ENCODE measurements at places on chromosomes 4 and X. TPM values are rescaled to one million over a fixed set of nuclear protein-coding genes. Genes with fewer than 3 reads are reported as not detected.

DNA sequence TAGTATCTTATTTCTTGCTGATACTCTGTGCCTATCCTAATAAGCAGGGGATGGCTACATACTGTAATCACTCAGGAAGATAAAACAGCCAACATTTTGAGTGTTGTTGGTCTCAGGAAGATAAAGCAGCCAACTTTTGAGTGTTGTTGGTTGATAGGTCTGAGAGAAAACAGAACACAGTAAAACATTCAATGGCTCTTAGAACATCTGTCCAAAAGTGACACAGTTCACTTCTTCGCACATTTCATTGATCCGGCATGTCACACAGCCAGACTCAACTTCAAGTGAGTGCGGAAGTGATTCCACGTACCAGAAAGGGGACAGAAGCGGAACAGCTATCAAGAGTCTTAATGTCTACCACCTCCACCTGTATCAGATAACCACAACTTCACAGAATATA is 87.3 kb upstream of the DMD start:
- DNase-seq: no peak

DNA sequence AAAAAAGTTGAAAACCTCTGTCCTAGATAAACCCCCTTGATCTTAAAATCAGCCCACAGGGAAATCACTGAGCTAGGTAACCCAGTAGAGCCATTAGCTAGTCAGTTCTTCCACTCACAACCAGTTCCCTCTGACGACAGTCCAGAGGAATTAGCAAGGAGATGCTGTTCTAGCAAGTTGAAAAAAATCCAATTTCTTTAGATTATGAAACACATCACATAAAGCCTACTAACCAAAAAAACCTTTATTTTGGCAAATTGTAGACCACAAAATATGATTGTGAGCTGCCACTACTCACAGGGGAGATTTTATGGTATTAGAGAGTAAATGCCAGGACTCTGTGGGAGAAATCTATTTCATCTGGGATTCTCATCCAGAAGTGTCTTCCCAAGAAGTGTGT is 22.6 kb downstream of the ADAMTS3 start:
- DNase-seq: no peak

DNA sequence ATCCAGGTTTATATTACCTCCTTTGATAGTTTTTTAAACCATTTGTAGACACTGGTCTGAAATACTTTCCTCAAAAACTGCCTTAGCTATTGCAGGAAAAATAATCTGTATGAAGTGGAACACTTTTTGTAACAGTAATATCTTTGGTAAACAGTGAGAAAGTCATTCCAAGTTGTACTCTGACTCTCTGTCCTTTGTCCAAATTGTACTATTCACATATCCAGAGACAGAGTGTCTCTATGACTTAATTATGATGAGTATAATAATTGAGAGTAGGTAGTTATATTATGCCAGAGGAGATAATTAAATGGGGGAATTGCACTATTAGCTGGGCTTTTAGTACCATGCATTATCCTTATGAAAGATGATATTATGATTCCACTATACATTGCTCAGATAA is 112.6 kb upstream of the LCORL start:
- DNase-seq: no peak

- no peak for DNase-seq
Measured at GRCh38 chr4:31620476-31620875, 900.3 kb downstream of the PCDH7 start.

- DNase-seq: no peak
Measured at GRCh38 chrX:152138388-152138784, at the start of gene MAGEA10. MAGEA10 (minus strand) TSS chrX:152138577; CDS start chrX:152135620, 2,957 bp downstream.

DNA sequence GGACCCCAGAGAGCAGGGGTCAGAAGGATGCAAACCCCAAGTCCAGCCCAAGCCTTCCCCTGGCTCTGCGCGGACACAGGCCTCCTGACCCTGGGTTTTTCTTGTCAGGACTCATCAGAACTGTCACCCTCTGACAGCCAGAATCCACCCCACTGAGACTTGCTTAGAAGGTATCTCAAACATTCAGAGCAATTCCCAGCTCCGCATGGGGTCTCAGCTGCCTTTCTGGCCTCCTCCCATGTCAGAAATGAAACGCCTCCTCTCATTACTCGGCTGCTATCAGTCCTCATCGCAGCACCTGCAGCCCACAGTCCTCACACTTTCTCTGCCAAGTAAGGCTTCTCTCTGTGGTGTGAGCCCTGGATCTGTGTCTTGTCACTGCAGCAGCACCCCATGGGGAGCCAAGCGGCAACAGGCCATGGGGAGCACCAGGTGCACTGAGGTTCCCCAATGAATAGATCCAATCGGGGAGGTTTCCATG is 97.8 kb downstream of the WFS1 start:
- no peak for DNase-seq

GRCh38 chr4:56434599-56435139 is 746 bp downstream of the PPAT start:
- DNase-seq: peak; percentile 41

- no peak for DNase-seq
Measured at GRCh38 chrX:68163441-68163840, 269.9 kb downstream of the OPHN1 start.

DNA sequence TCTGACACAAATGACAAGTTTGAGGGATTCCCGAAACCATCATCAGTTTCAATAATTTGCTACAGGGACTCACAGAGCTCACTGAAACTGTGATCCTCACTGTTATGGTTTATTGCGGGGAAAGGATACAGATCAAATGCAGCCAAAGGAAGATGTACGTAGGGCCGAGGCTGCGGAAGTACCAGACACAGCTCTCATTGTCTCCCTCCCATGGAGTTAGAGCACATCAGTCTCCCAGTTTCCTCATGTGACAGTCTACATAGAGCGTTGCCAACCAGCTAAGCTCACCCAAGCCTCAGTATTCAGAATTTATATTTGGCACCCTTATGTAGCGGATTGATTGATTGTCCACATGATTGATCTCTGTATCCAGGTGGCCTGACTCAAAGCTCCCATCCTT is 137.8 kb upstream of the TENM3 start:
- DNase-seq: no peak

- DNase-seq: peak; percentile 79
Measured at GRCh38 chrX:23883737-23884354, 23.9 kb downstream of the APOO start.

DNA sequence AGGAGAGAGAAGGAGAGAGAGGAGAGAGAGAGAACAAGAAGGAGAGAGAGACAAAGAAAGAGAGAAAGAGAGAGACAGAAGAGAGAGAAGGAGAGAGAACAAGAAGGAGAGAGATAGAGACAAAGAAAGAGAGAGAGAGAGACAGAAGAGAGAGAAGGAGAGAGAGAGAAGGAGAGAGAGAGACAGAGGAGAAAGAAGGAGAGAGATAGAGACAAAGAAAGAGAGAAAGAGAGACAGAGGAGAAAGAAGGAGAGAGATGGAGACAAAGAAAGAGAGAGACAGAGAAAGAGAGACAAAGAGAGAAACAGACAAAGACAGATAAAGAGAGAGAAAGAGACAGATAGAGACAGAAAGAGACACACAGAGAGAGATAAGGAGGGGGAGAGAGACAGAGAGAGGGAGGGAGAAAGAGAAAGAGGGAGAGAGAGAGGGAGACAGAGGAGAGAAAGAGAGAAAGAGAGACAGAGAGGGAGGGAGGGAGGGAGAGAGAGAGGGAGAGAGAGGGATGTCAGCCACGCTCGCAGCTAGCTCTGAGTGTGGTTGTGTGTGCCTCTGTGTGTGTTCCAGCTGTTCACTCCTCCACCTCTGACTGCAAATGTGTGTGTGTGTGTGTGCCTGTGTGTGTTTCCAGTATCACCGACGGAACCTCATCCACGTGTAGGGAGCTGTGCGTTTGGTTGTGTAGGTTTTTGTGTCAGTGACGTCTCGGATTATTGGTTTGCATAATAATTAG is 105.8 kb downstream of the CRLF2 start:
- peak; percentile 42 for DNase-seq

TMSB15A gene
- polyA plus RNA-seq: 0.46 TPM

IGSF1 gene
- polyA plus RNA-seq: 0.50 TPM

CLIC2 gene
- polyA plus RNA-seq: 0.32 TPM

FGD1 gene
- 5.6 TPM for polyA plus RNA-seq

UBE2A gene
- polyA plus RNA-seq: 131 TPM

ARR3 gene
- not detected for polyA plus RNA-seq

SHISA3 gene
- polyA plus RNA-seq: not detected

BST1 gene
- 16.0 TPM for polyA plus RNA-seq
